ENCODE measurements at places on chromosomes 1 and 21. TPM values are rescaled to one million over a fixed set of nuclear protein-coding genes. Genes with fewer than 3 reads are reported as not detected.

RGS8 gene
- total RNA-seq, result 0.99 TPM

FLG2 gene
- total RNA-seq, result not detected

CFAP126 gene
- total RNA-seq, result not detected

GBP3 gene
- total RNA-seq, result not detected

CENPF gene
- 213 TPM for total RNA-seq

PRKCZ gene
- 47.2 TPM for total RNA-seq

LHX8 gene
- total RNA-seq, result not detected

APOBEC4 gene
- not detected for total RNA-seq

CHODL gene
- total RNA-seq, result 1.6 TPM

TFF1 gene
- total RNA-seq, result not detected

CASQ1 gene
- not detected for total RNA-seq

- no peak for DNase-seq
Observed at GRCh38 chr1:10019561-10019960, 13.2 kb upstream of the UBE4B start.

- DNase-seq, result no peak
Observed at GRCh38 chr1:112496290-112496689, 12.5 kb upstream of the WNT2B start.

DNA sequence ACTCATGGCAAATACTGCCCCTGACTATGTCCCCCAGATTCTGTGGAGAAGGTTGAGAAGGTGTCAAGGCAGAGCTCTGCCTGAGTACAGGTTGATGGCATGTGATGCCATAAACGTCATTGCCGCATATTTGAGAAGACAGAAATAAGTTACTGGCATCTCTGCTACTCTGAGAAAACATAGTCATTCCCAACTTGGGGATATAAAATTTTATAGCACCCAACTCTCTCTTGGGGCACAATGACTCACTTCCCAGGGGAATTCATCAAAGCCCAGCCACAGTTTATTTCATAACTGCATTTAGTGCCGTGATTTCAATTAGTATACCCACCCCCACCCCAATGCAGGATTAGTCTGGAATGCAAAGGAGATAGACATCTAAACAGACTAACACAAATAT, 101.9 kb upstream of the TNR start:
- no peak for DNase-seq

- DNase-seq, result no peak
Observed at GRCh38 chr1:110585481-110585880, 20.7 kb downstream of the KCNA2 start.

- DNase-seq, result no peak
Observed at GRCh38 chr1:59132295-59132694, 164.6 kb upstream of the FGGY start.

DNA sequence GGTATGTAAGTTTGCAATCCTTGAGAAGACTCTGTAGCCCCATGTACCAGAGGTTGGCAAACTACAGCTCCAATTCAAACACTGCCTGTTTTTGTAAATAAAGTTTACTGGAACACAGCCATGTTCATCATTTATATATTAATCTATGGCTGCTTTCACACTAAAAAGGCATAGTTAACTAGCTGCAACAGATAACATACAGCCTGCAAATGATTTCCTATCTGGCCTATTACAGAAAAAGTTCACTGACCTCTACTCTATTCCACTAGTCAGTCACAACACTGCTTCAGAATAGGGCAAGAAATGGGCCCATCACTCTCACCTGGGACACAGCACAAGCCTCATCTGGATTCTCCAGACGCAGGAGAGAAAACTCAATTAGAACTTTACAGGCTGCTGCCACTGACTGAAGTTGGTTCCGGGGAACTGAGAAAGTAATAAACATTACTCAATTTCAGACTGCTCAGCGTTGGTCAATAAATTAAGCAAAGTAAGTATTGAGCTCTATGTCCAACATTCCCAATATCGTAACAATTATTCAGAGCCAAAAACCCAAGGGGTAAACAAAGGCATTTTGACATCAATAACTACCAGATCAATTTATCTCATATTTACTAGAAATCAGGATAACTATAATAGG, 10.6 kb downstream of the UBR4 start:
- no peak for DNase-seq

- no peak for DNase-seq
Observed at GRCh38 chr1:70409136-70409535, 1.9 kb upstream of the CTH start.

DNA sequence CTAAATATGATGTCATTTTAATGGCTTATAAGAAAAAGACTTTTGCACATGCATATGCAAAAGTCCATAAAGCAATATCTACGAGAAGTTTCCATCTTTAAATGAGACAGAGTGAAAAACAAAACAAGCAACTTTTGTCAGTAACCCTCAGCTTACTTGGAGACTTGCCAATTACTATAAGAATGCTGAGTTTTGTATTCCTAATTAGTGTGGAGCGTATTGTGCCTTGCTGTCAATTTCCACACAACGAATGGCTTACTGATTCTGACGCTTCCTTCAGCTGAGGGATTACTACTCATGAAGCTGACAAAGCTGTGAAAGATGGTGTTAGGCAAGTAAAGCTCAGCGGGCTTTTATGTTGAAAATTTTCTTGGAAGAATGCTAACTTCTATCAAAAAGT, 440.4 kb upstream of the ADAMTS5 start:
- DNase-seq, result peak; percentile 52

DNA sequence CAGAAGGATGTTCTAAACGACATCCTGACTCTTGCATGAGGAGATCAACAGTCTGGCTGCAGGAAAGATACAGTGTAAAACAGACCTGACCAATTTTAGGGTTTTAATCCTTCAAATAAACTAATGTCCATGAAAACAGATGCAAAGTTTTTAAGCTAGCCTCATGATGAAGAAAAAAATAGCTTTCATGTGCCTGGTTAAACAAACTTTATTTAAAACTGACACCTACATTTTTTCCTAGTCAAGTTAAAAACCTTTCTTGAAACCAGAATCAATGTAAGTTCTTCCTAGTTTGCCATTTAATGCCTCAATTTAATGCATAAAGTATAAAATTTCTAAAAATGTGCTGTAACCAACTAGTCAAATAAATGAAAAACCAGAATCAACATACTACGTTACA, 2.9 kb downstream of the WDR26 start:
- DNase-seq, result no peak

DNA sequence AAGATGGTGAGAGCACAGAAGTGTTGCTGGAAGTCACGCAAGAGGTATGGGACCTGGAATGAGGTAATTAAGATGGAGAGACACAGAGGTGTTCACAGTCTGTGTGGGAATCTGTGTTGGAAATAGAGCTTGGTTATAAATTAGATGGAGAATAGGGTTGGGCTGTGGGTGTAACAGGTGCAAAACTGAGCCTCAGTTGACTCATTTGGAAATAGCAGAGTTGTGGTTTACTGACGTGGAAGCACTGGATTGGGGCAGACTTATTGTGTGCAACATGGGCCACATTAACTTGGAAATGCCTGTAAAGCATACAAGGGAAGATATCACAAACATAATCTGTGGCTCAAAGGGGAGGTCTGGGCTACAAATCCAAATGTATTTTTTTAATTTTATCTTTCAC, 13.0 kb downstream of the CAMSAP2 start:
- no peak for DNase-seq

DNA sequence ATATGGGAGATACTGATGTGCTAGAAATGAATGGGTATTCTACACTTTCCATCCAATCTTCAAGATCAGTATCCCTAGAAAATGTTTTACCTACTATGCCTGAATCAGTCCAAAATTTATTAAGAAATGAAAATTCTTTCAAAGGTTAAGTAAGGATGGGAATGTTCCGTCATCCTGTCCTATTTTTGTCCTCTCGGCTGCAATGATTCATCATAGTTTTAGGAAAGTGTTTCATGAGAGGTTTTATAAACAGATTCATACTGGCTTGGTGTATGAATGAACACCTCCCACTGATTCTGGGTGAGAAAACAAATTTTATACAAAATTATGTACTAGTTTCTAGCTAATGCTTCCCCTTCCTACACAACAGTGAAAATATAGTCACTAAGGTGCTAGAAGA, 504.6 kb upstream of the NR5A2 start:
- DNase-seq, result no peak

DNA sequence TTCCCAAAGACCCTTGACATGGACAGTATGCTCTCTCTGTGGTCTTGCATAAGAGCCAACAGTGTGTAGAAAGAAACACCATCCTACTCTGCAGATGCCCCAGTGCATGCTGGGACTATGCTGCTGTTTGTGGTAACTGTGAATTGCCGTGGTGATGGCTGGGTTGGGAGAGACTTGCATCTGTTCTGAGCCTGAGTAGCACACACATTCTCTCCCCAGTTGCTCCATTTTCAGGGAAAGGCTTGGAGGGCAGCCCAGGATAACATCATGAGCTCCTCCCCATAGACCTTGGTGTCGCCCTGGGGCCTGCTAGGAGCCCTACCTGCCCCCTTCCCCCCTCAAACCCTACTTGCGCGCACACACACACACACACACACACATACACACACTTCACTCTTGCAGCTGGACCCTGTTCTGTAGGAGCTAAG, 120.9 kb upstream of the IPO9 start:
- DNase-seq, result no peak

DNA sequence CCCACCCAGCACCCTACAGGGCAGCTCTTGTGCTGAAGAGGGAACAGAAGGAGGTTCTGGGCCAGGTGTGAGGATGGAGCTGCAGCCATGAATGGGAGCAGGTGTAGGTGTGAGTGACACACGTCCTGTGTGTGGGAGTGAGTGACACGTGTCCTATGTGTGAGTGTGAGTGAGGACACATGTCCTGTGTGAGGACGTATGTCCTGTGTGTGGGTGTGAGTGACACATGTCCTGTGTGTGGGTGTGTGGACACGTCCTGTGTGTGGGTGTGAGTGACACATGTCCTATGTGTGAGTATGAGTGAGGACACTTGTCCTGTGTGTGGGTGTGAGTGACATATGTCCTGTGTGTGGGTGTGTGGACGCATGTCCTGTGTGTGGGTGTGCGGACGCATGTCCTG, 26.4 kb downstream of the MEGF6 start:
- no peak for DNase-seq

GRCh38 chr21:26851109-26851944, 6.1 kb upstream of the ADAMTS1 start:
- no peak for DNase-seq

- DNase-seq, result no peak
Observed at GRCh38 chr1:236429715-236430274, 35.7 kb downstream of the EDARADD start.

DNA sequence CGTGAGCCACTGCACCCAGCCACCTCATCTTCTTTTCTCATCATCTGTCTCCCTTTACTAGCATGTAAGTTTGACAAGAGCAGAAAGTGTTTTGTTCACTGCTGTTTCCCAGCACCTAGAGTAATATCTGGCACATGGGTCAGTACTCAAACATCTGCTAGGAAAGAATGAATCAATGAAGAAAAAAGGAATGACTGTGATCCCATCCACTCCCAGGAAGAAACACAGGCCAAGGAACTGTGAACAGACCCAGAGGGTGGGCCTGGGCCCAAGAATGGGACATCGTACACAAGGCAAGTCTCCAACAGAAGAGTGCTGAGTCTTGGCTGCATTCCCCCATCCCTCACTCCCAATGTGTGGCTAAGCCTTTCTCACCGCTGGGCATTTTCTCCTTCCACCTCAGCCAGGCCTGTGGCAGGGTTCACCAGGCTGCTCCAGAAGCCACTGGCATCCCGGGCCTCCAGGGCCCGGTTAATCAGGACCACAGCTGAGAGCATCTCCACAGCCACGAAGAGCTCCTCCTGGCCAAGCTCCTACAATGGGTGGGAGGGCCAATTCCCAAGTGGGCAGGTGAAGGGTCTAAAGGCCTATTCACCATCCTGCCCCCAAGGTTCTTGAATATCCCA, 18.4 kb downstream of the IQGAP3 start:
- DNase-seq, result no peak

DNA sequence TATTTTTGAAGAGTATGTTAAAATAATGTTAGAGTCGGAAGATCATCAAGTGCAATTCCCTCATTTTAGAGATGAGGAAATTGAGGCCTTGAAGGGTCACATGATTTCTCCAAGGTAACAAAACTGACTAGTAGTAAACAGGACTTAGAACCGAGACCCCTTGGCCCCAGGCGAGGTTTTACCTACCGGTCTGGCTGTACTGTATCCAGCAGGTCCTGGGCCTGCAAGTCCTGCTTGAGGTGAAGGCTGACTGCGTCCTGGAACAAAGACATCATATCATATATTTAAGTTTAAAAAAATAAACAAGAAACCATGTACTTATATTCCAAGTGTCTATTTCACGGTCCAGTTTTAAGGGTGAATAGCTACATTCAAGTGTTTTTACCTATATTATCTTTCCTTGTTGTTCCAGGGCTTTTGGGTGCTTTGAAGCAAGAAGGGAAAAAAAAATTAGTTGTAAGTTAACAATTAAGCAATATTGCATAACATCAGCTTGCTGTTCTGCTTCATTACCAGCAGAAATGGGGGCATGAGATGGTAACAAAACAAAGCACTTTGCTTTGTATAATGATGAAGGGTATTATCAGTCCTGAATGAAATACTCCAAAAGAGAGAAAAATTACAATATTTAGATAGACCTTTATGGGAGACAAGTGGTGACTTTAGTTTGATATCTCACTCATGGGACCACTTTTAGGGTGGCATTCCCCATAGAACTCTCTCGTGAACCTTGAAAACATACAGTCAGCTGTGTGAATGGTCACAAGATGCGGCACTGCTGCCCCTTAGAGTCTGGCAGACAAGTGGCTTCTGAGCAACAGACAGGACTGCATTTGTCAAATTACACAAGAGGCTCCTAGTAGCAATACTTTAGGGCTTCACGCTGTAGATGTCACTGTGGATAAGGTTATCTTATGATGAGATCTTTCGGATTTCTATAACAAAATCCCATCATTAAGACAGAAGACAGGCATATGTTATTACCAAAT, 29.8 kb upstream of the CFAP298 start:
- DNase-seq, result no peak

DNA sequence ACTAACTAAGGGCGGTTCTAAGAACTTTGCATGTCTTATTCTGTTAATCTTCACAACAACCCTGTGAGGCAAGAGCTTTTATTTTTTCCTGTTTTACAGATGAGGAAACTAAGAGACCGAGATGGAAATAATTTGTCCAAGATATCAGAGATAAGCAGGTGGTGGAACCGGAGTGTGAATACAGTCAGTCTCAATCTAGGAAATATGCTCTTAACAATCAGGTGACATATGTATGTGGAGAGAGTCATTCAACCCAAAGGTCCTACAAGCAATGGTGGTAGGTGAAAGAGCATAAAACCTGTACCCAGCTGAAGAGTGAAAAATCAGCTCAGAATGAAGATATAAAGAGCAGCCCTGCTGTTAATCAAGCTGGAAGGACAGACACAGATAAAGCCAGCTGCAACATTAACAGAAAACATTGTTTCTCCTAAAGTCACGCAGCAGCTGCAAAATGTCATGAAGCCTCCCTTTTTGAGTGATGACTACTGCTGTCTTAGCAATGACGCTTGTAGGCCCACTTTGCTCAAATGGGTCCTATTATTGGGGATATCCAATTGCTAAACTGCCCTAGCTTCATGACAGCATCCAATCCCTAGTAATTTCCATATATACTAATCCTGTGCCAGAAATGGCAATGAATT, 30.5 kb upstream of the FCAMR start:
- no peak for DNase-seq

- DNase-seq, result no peak
Observed at GRCh38 chr1:152871731-152872126, 6.4 kb upstream of the SMCP start.

GRCh38 chr1:69700770-69701169, 133.0 kb downstream of the LRRC7 start:
- DNase-seq, result peak; percentile 68

- peak; percentile 24 for DNase-seq
Observed at GRCh38 chr1:107474877-107475612, 334.2 kb downstream of the NTNG1 start.
